Activated CD8-positive, alpha-beta memory T cell treated with anti-CD3 and anti-CD28 coated beads for 24 hours (primary cell): ENCODE measurements at places on chromosomes 1 and 21.

DNA sequence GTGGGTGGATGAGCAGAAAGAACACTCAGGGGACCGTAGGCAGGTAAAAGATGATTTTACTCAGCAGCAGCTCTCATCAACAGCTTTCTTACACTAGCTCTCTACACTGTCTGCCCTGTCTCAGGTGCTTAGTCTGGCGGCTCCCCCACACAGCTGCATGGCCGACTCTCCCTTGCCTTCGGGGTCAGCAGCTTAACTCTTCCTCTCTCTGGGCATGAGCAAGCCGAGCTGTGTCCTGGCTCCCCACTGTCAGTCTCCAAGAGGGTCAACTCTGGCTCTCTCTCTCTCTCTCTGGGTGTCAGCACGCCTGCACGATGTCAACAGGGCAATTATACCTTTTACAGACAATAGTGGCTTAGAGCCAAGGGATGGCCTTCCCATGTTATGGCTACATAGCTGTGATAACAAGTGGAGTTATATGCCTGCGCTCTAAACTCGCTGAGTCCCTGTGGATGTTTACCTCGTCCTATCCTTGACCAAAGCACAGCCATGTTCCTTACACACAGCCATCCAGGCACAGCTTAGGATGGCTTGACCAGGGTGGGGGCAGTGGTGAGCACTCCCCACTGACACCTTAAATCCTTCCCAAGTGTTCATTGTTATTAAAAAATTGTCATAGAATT, 3.1 kb upstream of the BCL10 start:
- no peak for DNase-seq

DNA sequence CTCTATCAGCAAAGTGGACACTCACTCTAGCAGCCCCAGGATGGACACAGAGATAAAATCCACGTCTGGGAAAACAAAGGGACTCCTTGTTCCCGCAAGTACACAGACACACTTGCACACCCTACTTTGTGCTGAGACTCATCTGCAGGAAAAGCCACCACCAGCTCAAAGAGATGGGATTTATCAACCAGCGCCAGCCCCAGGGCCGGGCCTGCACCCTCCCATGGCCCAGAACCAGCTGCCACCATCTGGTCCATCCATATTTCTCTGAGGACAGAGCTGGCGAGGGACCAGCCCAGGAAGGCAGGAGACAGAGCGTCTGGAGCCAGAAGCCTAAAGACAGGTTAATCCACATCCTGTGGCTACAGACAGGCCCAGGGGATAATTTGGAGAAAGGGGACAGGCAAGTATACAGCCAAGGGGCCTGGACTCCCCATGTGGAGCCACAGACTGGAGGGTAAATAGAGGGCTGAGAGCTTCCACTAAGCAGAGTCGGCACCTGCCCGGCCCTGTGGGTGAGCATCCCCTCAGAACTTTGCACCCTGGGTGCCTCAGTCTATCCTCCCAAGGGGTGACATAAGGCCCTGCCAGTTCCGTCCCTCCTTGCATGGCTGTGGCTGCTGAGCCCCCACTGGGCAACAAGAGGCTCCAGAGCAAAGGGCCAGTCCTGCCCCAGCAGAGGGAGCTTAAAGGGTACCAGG, 233.9 kb downstream of the PTPRU start:
- no peak for DNase-seq

GRCh38 chr1:58781541-58782177, 2.2 kb downstream of the JUN start:
- DNase-seq, result peak; percentile 77

DNA sequence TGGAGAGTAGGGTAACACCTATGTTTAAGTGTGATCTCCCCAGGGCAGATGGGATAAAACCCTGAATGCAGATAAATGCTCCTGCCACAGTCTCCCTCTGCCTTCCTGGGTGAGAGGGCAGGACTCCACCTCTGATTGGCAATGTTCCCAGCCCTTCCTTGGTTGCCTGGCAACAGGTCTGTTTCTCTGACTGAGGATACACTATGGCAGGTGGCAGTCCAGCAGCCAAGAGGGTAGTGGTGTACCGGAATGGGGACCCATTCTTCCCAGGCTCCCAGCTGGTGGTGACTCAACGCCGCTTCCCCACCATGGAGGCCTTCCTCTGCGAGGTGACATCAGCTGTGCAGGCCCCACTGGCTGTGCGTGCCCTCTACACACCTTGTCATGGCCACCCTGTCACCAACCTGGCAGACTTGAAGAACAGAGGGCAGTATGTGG, at the start of gene DCDC2B:
DCDC2B (plus strand) TSS at position 199 of the 438 bp plus-strand sequence; CDS start at position 204, 5 bp downstream.
- no peak for DNase-seq

GRCh38 chr1:119646521-119647227, 1.4 kb downstream of the ZNF697 start:
- no peak for DNase-seq

DNA sequence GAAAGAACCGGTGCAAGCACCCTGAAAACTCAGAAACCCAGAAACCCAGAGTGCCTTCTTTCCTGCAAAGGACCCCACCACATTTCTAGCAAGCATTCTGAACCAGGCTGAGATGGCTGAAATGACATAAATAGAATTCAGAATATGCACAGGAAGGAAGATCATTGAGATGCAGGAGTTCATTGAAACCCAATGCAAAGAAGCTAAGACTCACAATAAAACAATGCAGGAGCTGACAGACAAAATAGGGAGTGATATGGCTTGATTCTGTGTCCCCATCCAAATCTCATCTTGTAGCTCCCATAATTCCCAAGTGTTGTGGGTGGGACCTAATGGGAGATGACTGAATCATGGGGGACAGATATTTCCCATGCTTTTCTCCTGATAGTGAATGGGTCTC, 22.8 kb upstream of the SGIP1 start:
- DNase-seq, result no peak

GRCh38 chr1:56434025-56434424, 145.3 kb downstream of the PLPP3 start:
- DNase-seq, result no peak

DNA sequence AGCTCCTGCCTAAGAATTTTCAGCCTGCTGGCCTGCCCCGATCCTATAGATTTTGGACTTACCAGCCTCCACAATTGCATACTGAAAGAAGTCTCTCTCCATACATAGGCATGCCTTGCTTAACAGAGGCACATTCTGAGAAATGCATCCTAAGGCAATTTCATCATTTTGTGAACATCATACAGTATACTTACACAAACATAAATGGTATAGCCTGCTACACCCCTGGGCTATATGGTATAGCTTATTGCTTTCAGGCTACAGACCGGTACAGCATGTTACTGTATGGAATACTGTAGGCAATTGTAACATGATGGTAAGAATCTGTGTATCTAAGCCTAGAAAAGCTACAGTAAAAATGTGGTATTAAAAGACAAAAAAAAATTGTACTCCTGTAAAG, 174.7 kb downstream of the NRIP1 start:
- DNase-seq, result no peak

- no peak for DNase-seq
Measured at GRCh38 chr1:118485757-118486156, 300.7 kb upstream of the SPAG17 start.

DNA sequence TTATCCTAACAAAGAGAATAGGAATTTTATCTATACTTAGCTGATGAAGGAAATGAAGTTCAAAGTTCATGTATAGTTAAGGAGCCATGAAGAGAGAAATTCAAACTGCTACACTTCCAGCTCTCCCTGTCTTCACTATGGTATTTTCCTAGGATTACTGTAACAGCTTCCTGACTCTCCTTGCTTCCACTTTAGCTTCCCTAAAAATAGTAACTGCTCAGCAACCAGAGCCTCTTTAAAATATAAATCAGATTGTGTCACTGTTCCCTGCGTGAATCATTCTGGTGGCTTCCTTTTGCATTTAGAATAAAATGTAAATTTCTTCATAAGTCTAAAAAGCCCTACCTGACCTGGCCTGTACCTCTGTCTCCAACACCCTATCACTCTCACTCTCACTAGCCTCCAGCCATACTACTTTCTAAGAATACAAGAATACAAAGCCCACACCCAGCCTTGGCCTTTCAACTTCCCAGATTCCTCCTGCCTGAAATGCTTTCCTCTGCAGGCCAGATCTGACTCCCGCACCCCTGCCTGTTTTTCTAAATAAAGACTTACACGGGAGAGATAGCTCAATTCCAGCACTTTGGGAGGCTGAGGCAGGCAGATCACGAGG, 30.5 kb downstream of the OR10J1 start:
- no peak for DNase-seq

GRCh38 chr1:204887846-204888245, 17.2 kb downstream of the NFASC start:
- DNase-seq, result no peak

DNA sequence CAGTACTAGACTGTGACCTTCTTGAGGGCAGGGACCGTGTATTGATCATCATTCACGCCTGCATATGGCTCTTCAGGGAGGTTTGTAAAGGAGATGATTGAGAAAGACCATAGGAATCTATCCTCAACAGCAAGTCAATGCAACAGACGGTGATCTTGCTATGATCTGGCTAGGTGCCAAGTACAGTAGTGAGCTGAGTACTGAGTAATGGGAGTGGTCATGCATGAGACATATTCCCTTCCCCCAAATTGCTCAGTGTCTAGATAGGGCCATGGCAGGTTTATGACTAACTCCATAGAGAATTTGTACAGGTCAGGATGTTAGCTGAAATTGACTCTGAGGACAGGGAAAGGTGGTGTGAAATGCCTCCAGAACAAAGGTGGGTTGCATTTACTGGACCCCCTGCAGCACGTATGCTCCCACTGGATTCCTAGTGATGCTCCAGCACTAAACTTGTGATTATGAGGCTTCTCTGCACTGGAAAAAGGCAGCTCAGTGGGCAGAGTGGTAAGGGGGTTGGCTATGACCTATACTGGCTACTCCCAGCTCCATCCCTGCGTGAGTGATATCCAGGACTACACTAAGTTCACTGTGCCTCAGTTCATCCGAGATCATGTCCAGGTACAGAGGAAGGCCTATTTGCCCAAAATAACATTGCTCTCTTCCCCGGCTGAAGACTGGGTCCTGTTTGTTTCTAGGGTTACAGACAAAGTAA, 37.2 kb downstream of the KCNJ6 start:
- DNase-seq, result no peak

DNA sequence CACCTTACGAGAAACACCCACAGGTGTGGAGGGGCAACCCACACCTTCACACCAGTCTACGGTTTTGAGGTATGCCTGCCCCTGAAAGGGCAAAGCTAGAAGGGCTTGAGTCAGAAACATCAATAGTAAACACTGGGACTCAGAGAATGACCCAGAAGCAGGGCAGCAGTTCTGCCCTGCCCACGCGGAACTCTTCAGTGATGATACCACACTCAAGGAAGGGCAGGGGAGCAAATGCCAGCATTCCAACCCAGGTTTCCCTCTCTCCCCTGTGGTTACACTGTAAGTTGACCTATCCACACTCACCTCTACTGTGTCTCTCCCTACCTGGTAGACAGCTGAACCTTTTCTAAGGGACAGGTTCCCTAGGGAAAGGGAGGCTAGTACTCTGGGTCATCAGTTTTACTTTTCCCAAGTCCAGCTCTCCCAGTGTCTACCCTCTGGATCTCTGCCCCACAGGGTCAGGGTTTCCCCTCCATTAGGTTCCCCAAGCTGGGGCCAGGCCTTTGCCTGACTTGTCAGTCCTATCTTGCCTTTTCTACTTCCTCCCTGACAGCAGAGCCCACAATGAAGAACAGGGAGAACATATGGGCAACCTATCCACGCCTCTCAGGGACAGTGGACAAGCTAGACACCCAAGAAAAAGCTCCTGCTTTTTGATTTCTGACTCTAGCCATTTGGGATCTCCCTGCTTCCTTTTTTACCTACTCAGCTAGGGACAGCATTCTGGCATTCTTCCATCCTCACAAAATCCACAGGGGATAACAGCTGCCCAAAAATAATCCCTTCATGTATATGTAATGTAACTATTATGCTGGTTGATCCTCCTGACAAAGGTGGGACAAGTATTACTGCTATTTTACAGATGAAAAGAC, 3.0 kb downstream of the F11R start:
- no peak for DNase-seq

DNA sequence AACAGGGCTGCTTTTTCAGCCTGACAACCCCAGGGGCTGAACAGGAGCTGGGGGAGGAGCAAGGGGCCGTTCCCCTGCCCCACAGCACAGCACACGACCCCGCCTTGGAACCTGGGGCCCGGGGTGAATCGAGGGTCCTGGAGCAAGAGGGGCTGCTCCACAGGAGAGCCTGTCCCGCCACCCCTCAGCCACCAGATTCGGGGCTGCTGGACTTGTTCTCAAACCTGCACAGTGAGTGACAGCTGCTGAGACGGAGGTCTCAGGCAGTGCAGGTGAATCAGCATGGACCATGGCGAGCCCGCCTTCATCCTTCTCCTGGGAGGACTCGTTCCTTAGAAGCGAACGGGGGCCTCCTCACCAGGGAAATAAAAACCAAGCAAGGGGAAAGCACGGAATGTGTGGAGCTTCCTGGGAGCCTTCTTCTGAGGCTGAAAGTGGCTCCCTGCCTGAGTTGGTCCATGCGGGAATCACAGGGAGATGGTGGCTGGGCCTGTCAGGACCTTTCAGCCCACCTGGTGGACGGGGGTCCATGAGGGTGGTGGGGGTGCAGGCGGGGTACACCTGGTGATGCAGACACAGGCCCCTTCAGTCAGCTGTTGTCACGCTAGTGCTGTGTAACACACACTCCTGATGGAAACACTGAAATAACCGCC, 125.4 kb downstream of the SIK1 start:
- no peak for DNase-seq

DNA sequence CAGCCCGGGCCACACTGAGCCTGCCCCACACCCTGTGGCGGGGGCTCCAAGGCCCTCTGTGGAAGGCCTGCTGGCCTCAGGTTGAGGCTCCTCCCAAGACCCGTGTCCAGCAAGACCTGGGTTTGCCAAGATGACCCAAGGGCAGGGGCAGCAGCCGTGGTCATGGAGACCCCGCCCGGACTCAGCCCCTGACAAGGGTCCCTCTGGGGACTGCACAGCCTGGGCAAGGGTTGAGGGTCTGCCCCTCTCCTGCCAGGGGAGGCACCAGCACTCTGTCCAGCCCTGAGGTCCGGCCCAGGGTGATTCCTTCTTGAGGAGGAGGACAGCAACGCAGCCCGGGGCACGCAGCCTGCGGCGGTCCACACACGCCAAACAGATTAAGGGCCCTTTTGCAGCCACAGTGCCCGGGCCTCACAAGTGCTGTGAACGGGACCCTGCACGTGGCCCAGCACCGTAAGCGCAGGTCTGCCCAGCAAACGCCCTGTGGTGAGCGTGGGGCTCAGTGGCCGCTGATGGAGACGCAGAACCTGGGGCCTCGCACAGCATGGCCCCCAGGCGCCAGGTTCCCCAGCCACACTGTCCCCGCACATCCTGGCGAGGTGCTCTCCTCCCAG, 3.4 kb downstream of the SPATC1L start:
- no peak for DNase-seq
